ENCODE measurements at places on chromosomes 5 and 9.

DNA sequence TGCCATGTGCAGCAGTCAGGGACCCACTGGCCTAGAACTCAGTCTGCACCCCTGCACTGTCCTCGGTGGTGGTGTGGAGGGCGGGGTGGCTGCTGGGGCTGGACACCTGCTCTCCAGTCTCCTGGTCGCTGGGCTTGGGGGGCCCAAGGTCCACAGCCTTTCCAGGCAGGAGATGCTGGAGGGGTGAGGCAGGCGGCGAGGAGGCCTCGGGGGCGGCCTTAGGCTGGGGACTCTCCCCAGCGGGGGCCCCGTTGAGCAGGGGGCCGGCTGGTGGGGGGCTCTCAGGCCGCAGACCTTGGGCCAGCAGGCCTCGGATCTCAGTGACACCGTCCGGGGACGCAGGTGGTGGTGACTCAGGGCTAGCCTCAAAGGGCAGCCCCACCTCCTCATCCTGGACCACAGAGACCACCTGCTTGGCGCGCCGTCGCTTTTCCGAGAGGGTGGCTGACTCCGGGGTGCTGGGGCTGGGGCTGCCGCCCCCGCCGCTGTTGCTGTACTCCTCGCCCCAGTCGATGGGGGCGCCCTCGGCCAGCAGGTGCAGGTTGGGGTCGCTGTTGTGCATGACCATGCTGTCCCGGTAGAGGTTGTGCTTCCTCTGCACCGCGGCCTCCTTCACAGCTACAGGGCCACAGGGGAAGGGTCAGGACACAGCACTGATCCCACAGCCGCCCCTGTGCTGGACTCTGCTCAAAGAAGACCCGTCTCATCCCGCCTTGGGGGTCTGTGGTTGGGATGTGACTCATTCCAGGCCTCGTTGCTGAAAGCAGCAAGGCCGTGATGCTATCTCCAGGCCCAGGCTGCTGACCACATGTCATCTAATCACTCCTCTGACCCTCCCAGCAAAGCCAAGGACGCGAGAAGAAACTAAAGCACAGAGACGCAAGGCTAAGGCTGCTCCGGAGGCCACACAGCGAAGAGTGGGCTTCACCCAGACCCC lies 55.8 kb downstream of the LRSAM1 start:
- DNase-seq, result no peak

GRCh38 chr9:109419531-109419930 lies 78.6 kb downstream of the PTPN3 start:
- no peak for DNase-seq

- DNase-seq, result no peak
Measured at GRCh38 chr9:70951749-70952727, 169.4 kb downstream of the TRPM3 start.

DNA sequence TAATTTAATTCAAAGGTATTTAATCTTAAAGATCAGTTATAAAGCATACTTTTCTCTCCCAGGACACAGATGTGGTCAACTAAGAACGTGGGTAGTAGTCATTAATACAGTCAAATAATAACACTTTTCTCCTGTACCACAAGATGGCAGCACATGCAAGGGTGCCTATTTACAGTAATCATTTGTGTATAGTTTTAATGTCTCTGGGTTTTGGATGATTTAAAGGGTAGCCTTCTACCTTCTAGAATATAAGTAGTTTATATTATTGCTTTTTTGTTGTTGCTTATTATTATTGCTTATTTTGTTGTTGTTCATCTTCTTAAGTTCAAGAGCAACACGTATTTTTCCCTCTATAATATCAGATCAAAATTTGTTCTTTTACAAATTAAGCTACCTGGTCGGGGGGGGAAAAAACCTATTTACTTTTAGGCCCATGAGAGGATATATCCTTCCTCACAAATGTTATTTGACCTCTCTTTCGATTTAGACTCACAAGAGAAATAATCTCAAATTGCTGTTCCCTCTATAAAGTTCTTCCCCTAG lies 59.6 kb upstream of the SLC27A6 start:
- DNase-seq, result no peak

- no peak for DNase-seq
Measured at GRCh38 chr5:89816038-89816437, 593.5 kb downstream of the CETN3 start.

GRCh38 chr9:96618209-96619123 lies 1.2 kb downstream of the CDC14B start:
- no peak for DNase-seq

Measured in activated CD8-positive, alpha-beta memory T cell treated with anti-CD3 and anti-CD28 coated beads for 4 hours (primary cell).